H9 (cell line): ENCODE measurements at places on chromosomes 16 and 17.

GRCh38 chr17:77798031-77798430 is 160.5 kb upstream of the TNRC6C start:
- DNase-seq: no peak

GRCh38 chr17:78238823-78239488 is 7.5 kb downstream of the TMEM235 start:
- DNase-seq: peak; percentile 43

GRCh38 chr17:42142371-42142896 is 12.4 kb downstream of the RAB5C start:
- DNase-seq: no peak

- no peak for DNase-seq
Measured at GRCh38 chr17:80359422-80360110, 55.4 kb upstream of the ENDOV start.

DNA sequence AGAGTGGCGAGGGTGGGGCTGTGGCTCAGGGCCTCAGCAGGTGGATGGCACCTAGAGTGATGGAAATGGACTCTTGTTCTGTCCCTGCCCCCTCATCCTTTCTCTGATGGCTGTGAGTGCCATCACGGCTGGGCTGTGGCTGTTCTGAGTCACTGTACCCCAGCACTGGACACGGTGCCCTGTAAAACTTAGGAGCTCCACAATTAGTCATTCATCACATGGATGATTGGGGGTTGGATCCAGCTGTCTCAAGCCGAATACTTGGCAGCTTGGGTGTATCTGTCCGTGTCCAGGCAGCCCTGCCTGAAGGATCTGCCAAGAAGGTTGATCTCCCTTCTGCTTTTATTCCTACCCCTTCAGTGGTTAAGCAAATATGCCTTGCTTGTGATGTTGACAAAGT is 295.5 kb upstream of the EEF2KMT start:
- DNase-seq: no peak

DNA sequence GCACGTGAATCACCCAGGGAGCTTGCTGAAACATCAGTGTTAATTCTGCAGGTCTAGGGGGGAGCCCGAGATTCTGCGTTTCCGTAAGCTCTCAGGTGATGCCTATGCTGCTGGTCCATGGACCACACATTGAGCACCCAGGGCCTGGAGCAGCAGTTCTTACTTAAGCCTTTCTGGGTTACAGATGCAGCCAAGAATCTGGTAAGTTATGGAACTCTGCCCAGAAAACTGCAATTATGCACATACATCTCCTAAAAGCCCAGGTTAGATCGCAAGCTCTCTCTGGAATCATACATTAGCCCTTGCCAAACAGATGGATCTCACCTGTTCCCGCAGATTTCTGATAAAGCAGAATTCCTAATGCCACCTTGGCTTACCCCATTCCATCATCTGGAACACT is 265.9 kb upstream of the SALL1 start:
- no peak for DNase-seq

- no peak for DNase-seq
Measured at GRCh38 chr17:28997806-28998205, 8.0 kb downstream of the SEZ6 start.

DNA sequence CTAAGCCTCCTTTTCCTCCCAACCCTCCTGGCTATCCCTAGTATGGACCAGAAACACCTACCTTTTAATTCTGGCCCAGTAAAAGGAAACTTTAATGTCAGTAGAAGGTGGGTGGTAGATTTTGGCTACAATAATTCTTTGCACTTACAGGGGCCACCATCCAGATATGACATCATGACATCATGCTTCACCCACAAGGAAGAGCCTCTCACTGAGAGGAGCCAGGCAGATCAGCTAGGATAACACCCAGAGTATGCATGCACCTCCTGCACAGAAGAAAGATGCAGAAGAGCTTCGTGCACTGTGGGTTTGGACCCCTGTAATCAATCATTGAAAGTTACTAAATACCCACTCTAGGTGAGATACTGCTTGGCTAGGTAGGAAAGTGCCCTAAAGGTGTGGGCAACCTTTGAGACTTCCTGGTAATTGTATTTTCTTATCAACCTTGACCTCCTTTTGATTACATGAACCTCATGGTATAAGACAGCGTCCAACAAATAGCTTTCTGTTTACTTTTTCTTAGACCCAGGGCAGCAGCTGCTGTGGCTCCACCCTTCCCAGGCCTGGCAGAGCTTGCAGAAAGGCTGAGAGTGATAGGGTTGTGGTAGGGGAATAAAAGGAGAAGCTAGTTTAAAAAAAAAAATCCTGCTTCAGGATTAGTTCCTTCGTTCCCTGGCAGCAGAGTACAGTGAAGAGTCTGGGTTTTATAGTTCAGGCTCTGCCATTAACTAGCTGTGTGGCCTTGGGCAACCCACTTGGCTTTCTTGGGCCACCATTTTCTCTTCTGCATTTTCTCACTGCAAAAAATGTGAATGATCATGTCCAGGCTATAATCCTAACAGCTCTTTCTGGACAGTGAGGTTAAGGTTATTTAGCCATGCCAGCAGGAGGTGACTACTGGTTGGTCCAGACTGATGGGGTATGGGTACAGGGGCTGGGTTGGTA is 6.2 kb downstream of the MAP3K14 start:
- no peak for DNase-seq
